Cardiac muscle cell (in vitro differentiated cells and primary cell): ENCODE measurements at places on chromosomes 11 and 22. TPM values are rescaled to one million over a fixed set of nuclear protein-coding genes. Genes with fewer than 3 reads are reported as not detected.
A peak's percentile ranks its signal among the peaks of the same experiment; 100 is the strongest.

GRCh38 chr22:43094551-43094950 is 5.4 kb upstream of the TTLL1 start:
- DNase-seq = no peak

DNA sequence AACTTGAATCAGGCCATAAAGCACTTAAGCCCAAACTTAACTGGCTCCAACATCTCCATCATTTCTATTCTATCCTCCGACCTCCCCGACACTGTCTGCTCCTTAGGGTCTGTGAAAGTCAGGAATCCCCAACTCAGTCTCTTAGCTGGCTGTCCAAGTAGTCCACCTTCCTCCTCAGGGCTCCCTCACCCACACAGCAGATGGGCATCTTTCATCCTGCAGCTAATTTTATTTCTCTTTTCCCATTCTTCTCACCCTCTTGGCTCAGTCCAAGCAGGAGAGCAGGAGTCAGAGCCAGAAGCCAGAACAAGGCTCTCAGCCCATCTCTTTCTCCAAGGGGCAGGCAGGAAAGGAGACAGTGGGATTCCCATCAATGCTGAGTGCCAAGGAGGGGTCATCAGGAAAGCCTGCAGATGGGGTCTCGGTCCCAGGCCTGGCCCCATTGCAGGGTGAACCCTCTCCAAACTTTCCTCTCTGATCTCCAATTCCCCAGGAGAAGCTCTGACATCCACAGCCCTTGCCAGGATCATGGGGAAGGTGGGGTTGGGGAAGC is 40.4 kb upstream of the JAM3 start:
- no peak for DNase-seq

- DNase-seq = no peak
Measured at GRCh38 chr11:56700914-56701485, 2.1 kb downstream of the OR9G1 start.

DNA sequence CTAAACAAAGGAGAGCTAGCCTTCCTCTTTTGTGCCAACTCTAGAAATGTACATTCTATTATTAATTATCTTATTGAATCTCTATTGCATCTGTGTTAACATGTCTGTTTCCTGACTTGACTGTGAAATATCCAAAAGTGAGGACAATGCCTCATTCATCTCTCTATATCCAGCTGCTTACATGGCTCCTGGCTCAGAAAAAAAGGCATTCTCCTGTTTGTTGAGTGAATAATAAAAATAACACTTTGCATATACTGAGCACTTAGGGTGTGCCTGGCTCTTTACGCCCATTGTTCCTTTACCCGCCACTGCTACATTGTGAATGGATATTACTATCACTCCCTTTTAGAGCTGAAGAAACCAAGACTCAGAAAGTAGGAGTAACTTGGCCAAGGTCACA is 19.9 kb downstream of the NRXN2 start:
- no peak for DNase-seq

DNA sequence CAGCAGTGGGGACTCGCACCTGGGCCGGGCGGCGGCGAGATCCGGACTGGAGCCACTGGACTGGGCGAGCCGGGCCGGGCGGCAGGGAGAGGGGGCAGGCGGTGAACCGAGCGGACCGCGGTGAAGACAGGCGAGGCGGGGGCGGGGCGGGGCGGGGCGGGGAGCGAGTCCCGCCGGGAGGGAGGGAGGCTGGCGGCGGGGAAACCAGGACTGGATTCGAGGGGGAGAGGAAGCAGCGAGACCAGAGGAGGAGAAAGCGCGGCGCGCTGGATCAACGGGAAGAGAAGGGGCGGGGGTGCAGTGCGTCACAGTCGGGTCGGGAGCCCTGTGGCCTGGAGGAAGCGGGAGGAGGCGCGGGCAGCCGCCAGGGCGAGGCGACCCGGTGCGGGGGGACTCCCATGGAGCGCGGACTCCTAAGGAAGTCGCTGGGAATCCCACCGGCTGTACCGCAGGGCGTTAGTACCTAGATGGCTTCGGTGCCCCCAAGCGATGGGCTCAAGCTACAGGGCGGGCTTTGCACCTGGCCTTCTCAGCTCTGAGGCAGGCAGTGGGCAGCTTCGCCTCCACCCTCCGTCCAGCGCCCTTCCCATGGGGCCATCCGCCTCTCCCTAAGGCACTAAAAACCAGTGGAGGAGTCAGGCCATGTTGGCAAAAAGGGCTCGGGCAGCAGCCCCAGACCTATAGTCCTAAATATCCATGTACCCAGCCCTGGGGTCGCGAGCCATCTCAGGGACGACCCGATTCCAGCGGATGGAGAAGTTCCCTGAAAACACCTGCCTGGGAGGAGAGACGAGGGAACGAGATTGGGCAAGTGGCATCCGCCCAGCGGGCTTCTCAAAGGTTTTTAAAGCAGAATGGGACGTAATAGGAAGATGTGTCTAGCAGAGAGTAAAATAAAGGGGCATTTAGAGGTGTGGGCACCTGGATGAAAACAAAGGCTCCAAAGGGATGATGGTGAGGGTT is at the start of gene TMEM121B:
Gene TMEM121B (minus strand): TSS at position 128 of the 963 bp plus-strand sequence. CDS start 233 bp downstream, outside the sequence.
- DNase-seq = peak; percentile 64

DNA sequence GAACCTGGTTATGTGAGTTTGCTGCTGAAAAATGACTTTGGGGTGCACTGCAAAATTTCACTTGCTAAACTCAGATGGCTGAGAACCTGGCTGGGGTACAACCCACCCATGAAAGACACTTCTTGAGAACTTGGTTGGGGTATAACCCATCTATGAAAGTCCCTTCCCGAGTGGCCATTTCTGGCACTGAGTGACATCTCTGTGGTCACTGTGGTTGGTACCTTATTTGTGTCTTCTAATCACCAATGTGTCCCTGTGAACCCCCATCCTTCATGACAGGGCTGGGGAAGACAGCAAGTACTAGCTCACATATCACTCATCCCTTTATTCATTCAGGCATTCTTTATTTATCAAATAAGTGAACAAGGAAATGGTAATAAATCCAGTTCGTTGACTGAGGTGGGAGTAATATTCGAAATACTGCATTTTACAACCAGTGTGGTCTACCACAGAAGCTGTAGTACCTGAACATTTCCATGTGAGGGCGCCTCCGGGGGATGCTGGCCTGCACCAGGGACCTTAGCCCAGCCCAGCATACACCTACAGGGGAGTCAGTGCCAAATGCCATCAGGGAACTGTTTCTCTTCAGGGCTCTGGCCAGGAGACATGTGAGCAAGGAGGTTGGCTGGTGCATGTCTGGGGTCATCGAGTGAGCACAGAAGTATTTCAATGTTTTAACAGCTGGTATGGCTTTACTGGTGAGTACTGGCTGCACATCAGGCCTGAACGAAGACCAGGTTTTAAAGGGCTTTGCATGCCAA is 122.1 kb downstream of the CSNK2A3 start:
- peak; percentile 50 for DNase-seq

The IGHMBP2 gene
- total RNA-seq = 17.3 and 21.7 TPM in 2 replicates

The PLEKHA7 gene
- total RNA-seq = 65.0 and 167 TPM in 2 replicates

The MPZL2 gene
- total RNA-seq = 0.39 TPM in 1 of 2 replicates, not detected in the other

The B4GAT1 gene
- 138 and 194 TPM in 2 replicates for total RNA-seq
